ENCODE measurements at places on chromosomes 6 and 20. TPM values are rescaled to one million over a fixed set of nuclear protein-coding genes. Genes with fewer than 3 reads are reported as not detected.

DNA sequence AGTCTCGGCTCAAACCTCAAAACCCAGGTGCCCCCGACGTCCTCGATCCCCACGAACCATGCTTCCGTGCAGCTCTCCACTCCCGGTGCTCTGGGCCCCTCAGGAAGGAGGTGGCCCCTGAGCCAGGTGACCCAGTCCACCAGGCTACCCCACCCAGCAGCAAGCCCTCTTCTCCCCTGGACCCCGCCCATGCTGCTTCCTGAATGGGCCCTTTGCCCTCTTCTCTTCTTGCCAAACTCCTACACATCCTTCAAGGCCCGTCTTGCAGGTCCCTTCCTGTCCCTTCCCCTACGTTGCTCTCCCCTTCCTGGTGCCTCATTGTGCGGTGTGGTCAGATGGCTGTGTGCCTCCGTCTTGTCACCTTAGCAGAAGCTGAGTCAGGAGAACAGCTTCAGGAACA lies 3.4 kb upstream of the GATA5 start:
- no peak for DNase-seq

GRCh38 chr20:62299666-62300236 lies 3.0 kb upstream of the ADRM1 start:
- no peak for DNase-seq

DNA sequence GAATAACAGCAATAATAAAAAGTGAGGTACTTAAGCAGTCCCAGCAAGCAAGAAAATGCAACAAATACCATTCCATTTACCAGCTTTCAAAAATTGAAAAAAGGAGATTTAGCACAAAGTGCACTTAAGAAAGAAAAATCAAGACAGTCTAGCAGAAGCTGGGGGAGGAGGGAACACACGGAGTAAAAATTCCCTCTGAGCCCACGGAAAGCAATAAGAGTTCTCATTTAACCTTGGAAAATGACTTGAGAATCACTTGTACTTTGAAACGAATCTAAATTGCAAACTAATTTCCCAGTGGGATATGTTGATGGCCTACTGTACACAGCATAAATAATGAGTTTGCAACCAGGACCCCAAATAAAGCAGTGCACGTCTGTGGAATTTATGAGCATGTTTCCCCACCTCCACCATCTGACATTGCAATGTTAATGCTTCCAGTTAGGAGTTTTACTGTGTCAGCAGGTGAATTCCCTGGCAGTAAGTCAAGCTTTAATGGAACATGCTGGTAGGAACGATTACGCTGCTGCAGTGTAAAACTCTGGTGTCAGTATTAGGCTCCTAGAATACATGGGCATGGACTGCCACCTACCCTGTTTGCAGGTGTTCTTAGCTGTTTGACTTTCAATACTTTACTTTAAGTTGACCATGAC lies 386.8 kb downstream of the HDGFL1 start:
- DNase-seq: no peak

DNA sequence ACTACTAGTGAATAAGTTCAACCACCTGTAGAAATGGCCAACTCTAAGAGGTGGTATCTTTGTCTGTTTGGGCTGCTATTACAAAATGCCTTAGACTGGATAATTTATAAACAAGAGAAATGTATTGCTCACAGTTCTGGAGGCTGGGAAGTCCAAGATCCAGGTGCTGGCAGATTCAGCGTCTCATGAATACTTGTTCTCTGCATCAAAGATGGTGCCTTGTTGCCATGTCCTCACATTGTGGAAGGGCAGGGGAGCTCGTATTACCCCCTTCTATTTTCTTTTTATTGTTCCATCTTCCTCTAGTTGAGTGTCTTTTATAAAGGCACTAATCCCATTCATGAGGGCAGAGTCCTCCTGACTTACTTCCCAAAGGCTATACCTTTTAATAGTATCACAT lies 58.0 kb downstream of the LRRC1 start:
- no peak for DNase-seq

GRCh38 chr6:148971031-148971927 lies 224.4 kb downstream of the UST start:
- DNase-seq: no peak

The COL11A2 gene
- total RNA-seq: 0.11 TPM

The CD93 gene
- 553 TPM for total RNA-seq

The GHRH gene
- total RNA-seq: not detected

Measured in pulmonary artery endothelial cell (primary cell).